ENCODE measurements at places on chromosomes 4 and X. TPM values are rescaled to one million over a fixed set of nuclear protein-coding genes. Genes with fewer than 3 reads are reported as not detected.
A peak's percentile ranks its signal among the peaks of the same experiment; 100 is the strongest.

DNA sequence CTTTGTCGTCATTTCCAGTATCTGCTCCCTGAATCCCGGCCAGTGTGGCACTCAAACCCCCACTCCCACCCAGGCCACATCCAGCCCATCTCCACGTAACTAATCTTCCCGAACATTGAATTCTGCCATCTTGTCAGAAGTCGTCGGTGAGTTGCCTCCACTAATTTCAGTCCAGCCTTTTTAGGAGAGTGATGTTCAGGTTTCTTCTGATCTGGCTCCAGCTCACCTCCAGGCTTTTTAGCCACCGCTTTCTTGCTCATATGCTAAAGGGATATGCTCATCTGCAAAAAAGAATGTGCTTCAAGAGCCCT, 1.3 kb downstream of the TMEM165 start:
- no peaks in the 10 kb centered on the region for H3K27me3 ChIP-seq
- no peaks in the 10 kb centered on the region for H3K36me3 ChIP-seq
- DNase-seq: no peak

The ERCC6L gene
- total RNA-seq: 6.5 TPM

The ZNF732 gene
- not detected for total RNA-seq

- no peaks in the 10 kb centered on the region for H3K27me3 ChIP-seq
- no peak for DNase-seq
- H3K27ac ChIP-seq: no peak overlapping the region
- no peaks in the 10 kb centered on the region for H3K4me1 ChIP-seq
- no peaks in the 10 kb centered on the region for H3K36me3 ChIP-seq
- H3K4me3 ChIP-seq: no peak overlapping the region
These were observed 9.2 kb downstream of the MAMLD1 start for GRCh38 chrX:150372280-150372679.

DNA sequence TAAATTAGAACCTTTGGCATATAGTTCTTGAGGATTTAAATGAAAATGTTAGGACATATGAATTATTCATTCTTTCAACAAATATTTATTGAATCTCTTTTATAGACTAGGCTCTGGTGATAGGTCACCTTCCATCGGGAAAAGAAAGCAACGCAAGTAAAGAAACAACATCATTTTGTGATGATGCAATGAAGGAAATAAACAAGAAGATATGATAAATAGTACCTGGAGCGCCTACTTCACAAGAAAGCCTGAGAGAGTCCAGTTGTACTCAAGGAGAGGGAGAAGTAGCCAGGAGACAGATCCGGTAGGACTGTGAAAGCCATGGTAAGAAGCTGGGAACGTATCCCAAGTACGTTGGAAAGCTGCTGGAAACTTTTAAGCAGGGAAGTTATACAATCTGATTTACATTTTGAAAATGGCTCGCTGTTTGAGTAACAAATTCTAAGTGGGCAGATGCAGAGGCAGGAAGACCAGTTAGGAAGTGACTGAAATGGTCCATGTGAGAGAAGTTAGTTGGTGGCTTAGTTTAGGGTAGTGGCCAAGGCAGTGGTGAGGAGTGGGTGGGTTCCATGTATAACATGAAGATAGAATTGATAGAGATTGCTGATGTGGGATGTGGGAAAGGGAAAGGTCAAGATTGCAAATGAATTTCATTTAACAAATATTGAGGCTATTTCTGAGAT, 17.7 kb upstream of the CPE start:
- H3K27me3 ChIP-seq: no peaks in the 10 kb centered on the region
- no peak overlapping the region for H3K27ac ChIP-seq
- DNase-seq: no peak
- no peak overlapping the region for H3K4me3 ChIP-seq

DNA sequence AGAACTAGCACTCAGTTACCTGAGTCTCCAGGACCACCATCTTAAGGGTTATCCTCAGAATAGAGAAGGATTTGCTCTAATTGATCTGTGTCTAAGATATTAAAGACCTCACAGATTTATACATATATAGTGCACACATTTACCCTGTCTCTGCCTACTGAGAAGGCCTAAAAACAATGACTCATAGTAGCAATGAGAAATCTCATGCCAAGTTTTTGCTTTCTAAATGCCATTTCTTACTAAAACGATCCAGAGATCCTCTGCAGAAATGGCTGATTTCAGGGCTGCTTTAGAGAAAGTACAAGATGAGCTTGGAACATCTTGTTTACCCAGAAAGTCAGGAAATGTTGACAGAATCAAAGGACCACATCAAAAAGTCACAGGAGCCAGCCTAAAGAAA, 79.1 kb upstream of the INPP4B start:
- no peak overlapping the region for H3K27ac ChIP-seq
- H3K4me3 ChIP-seq: no peak overlapping the region
- no peaks in the 10 kb centered on the region for H3K27me3 ChIP-seq
- H3K36me3 ChIP-seq: no peaks in the 10 kb centered on the region
- no peak for DNase-seq
- H3K4me1 ChIP-seq: no peaks in the 10 kb centered on the region

- peak; percentile 63 for DNase-seq
- H3K27ac ChIP-seq: no peak overlapping the region
- no peaks in the 10 kb centered on the region for H3K36me3 ChIP-seq
These were observed 107.5 kb upstream of the ACSL4 start for GRCh38 chrX:109840585-109840984.

DNA sequence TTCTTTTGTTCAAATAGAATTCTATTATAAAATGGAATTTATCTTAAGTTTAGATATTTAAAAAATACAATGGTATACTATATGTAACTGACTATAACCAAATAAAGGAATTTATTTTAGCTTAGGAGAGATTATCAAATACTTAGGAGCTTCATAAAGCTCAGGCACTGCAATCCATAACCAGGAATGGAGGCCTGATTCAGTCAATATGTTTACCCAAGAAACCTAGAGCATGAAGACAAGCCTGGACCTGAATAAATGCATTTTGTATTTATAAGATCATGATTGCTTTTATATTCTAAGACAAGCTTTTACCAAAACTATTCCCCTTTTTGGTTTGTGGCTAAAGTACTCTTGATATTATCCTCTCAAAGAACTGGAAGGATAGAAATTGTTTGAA, 742.6 kb downstream of the FAT4 start:
- H3K27me3 ChIP-seq: no peaks in the 10 kb centered on the region
- H3K4me1 ChIP-seq: no peaks in the 10 kb centered on the region
- no peaks in the 10 kb centered on the region for H3K36me3 ChIP-seq
- no peak overlapping the region for H3K27ac ChIP-seq

Data from PC-9 (cell line).